B cell (primary cell): ENCODE measurements at places on chromosomes 5 and 9.
A peak's percentile ranks its signal among the peaks of the same experiment; 100 is the strongest.

DNA sequence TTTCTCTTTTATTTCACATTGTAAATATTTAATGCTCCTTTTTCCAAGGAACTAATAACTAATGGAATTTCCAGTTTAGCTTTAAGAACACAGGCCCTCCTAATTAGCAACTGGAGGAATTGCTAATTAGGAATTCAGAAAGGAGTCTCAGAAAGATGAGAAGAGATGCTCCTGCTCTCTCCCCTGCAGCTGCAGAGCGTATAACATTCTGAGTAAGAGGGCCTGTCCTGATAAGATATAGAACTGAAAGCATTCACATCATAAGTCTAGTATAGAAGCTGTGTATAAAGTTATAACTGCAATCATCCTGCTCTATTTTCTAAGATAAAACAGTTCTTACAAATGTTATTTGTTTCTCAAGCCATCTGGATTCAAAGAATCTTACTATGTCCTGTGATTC is 83.2 kb downstream of the DTWD2 start:
- H3K4me3 ChIP-seq = no peak overlapping the region
- no peaks in the 10 kb centered on the region for H3K36me3 ChIP-seq
- H3K27me3 ChIP-seq = no peaks in the 10 kb centered on the region
- no peaks in the 10 kb centered on the region for H3K4me1 ChIP-seq

- no peak overlapping the region for H3K27ac ChIP-seq
- H3K4me1 ChIP-seq = no peaks in the 10 kb centered on the region
- DNase-seq = no peak
- no peaks in the 10 kb centered on the region for H3K36me3 ChIP-seq
Measured at GRCh38 chr9:106936680-106937079, 73.7 kb downstream of the ZNF462 start.

- H3K27ac ChIP-seq = no peak overlapping the region
- no peak overlapping the region for H3K4me3 ChIP-seq
- no peaks in the 10 kb centered on the region for H3K36me3 ChIP-seq
- H3K4me1 ChIP-seq = no peaks in the 10 kb centered on the region
- no peaks in the 10 kb centered on the region for H3K27me3 ChIP-seq
Measured at GRCh38 chr5:142748568-142749249, 21.5 kb upstream of the ARHGAP26 start.

- H3K4me1 ChIP-seq = no peaks in the 10 kb centered on the region
- no peaks in the 10 kb centered on the region for H3K27me3 ChIP-seq
- DNase-seq = no peak
- H3K27ac ChIP-seq = no peak overlapping the region
- no peaks in the 10 kb centered on the region for H3K36me3 ChIP-seq
- no peak overlapping the region for H3K4me3 ChIP-seq
Measured at GRCh38 chr5:11851416-11851815, 52.8 kb downstream of the CTNND2 start.

DNA sequence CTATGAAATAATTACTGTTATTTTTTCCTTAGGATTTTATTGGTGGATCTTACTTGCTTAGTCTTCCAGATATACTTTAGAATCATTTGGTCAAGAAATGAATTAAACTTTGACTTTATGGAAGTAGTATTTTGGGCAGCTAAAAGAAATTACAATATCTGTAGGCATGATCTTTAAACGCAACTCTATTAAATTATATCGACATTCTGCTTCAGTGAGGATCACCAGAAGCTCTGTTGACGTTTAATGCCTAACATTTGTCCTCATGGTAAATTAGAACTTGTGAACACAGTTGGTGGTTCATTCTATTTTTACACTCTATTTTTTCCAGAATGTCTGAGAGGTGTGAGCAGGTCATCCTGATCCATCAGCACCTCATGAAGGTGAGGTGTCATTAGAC is 211.6 kb downstream of the TMEM167A start:
- H3K36me3 ChIP-seq = no peaks in the 10 kb centered on the region
- no peak for DNase-seq
- H3K27me3 ChIP-seq = no peaks in the 10 kb centered on the region
- H3K4me1 ChIP-seq = no peaks in the 10 kb centered on the region
- H3K4me3 ChIP-seq = no peak overlapping the region

GRCh38 chr5:151598984-151599383 is 7.9 kb upstream of the FAT2 start:
- no peaks in the 10 kb centered on the region for H3K27me3 ChIP-seq
- no peak overlapping the region for H3K27ac ChIP-seq
- H3K4me3 ChIP-seq = no peak overlapping the region
- DNase-seq = no peak
- no peaks in the 10 kb centered on the region for H3K4me1 ChIP-seq

DNA sequence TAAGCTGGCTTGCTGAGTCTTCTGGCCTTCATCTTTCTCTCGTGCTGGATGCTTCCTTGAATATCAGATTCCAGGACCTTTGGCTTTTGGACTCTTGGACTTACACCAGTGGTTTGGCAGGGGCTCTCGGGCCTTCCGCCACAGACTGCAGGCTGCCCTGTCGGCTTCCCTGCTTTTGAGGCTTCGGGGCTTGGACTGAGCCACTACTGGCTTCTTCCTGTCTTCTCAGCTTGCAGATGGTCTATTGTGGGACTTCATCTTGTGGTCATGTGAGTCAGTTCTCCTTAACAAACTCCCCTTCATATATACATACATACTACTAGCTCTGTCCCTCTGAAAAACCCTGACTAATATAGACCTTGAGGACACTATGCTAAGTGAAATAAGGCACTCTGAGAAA is 78.3 kb upstream of the SSBP2 start:
- peaks cover 7% of the 10 kb centered on the region for H3K4me1 ChIP-seq
- H3K27ac ChIP-seq = no peak overlapping the region
- H3K4me3 ChIP-seq = no peak overlapping the region
- no peaks in the 10 kb centered on the region for H3K27me3 ChIP-seq
- DNase-seq = no peak

- H3K36me3 ChIP-seq = no peaks in the 10 kb centered on the region
- no peaks in the 10 kb centered on the region for H3K27me3 ChIP-seq
- H3K27ac ChIP-seq = no peak overlapping the region
- no peak overlapping the region for H3K4me3 ChIP-seq
Measured at GRCh38 chr9:98864281-98865174, 57.1 kb downstream of the GALNT12 start.

DNA sequence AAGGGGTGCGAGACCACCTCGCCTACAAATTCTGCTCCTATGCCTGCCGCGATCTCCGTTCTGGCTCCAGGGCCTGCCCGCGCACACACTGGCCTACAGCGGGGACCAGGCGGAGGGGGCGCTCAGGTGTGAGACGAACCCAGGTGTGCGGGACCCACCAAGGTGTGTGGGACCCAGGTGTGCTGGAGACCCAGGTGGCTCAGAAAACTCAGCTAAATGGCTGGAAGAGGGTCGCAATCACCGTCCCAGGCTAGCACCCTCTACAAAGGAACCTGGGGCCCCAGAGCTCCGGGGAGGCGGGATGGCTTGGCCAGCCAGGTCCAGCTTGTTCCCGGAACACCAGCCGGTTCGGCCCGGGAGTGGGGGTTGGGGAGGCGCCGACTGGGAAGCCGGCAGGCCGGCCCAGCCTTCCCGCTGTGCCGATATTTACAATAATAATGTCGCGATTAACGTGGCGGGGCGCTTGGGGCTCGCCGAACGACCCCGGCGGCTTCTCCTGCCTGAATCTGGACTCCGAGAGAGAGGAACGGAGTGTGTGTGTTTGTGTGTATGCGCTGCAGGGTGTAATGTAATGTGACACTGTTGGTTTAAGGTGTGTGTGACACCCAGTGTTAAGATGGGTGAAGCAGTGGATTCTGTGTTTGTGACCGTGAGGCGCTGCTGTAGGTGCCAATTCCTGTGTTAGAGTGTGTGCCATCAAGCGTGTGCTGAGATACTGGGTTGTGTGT is 1.4 kb downstream of the PCDH1 start:
- no peak overlapping the region for H3K27ac ChIP-seq
- no peaks in the 10 kb centered on the region for H3K36me3 ChIP-seq
- H3K4me3 ChIP-seq = no peak overlapping the region
- H3K27me3 ChIP-seq = peaks cover 29% of the 10 kb centered on the region
- peaks cover 36% of the 10 kb centered on the region for H3K4me1 ChIP-seq
- peak; percentile 39 for DNase-seq

- no peak for DNase-seq
- no peak overlapping the region for H3K4me3 ChIP-seq
- H3K27me3 ChIP-seq = no peaks in the 10 kb centered on the region
Measured at GRCh38 chr5:135850671-135851070, 16.2 kb downstream of the SLC25A48 start.
